Stimulated activated CD8-positive, alpha-beta memory T cell treated with anti-CD3 and anti-CD28 coated beads, Interleukin-15, amount 100 ng/mL, for 4 hours (primary cell): ENCODE measurements at places on chromosomes 7 and 10.
A peak's percentile ranks its signal among the peaks of the same experiment; 100 is the strongest.

DNA sequence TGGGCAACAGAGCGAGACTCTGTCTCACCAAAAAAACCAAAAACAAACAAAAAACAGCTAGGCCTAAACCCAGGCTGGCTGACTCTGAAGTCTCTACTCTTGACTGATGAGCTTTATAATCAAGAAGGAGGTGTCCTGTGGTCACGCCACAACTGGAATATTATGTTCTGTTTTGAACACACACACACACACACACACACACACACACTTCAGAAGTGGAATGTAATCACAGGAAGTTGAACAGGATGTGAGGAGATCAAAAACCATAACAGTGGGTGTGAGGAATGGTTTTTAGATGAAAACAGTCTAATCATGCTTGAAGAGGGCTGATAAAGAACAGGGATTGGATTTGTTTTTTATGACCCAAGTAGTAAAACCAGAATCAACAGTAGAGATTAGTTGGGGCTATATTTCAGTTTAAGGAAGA, 51.1 kb upstream of the IL6 start:
- no peak for DNase-seq

DNA sequence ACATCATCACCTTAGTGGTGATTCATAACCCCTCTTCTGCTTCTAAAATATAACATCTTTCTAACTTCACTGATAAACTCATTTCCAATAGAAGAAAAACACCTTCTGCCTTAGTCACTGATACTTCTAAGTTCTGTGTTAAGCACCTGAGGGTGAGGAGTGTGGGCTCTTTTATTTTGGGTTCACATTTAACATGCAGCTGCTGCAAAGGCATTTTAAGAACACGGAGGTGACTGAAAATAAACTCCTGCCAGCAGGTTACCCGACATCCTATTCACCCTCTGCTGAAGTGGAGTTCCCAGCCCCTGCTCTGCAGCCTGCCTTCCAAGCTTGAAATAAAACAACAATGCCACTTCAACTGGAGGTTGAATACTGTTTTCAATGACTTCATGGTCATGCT, 202.9 kb upstream of the PLXNA4 start:
- no peak for DNase-seq

GRCh38 chr10:128125944-128126764, at the start of gene MKI67:
MKI67 (minus strand) TSS chr10:128126423; CDS start chr10:128125667, 756 bp downstream.
- peak; percentile 74 for DNase-seq

DNA sequence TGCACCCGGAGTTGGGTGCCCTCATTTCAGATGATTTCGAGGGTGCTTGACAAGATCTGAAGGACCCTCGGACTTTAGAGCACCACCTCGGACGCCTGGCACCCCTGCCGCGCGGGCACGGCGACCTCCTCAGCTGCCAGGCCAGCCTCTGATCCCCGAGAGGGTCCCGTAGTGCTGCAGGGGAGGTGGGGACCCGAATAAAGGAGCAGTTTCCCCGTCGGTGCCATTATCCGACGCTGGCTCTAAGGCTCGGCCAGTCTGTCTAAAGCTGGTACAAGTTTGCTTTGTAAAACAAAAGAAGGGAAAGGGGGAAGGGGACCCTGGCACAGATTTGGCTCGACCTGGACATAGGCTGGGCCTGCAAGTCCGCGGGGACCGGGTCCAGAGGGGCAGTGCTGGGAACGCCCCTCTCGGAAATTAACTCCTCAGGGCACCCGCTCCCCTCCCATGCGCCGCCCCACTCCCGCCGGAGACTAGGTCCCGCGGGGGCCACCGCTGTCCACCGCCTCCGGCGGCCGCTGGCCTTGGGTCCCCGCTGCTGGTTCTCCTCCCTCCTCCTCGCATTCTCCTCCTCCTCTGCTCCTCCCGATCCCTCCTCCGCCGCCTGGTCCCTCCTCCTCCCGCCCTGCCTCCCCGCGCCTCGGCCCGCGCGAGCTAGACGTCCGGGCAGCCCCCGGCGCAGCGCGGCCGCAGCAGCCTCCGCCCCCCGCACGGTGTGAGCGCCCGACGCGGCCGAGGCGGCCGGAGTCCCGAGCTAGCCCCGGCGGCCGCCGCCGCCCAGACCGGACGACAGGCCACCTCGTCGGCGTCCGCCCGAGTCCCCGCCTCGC, at the start of gene EGFR:
EGFR (plus strand) TSS at position 657 of the 830 bp plus-strand sequence. CDS start 261 bp downstream, outside the sequence.
- no peak for DNase-seq

GRCh38 chr10:122541541-122542002, 19.0 kb upstream of the DMBT1 start:
- DNase-seq = no peak

- no peak for DNase-seq
These were observed 119.8 kb downstream of the TWIST1 start for GRCh38 chr7:18997477-18998150.

- no peak for DNase-seq
These were observed 128.9 kb upstream of the FRMD4A start for GRCh38 chr10:14459665-14460064.

GRCh38 chr10:31099664-31100063, 68.0 kb upstream of the ZNF438 start:
- DNase-seq = no peak

DNA sequence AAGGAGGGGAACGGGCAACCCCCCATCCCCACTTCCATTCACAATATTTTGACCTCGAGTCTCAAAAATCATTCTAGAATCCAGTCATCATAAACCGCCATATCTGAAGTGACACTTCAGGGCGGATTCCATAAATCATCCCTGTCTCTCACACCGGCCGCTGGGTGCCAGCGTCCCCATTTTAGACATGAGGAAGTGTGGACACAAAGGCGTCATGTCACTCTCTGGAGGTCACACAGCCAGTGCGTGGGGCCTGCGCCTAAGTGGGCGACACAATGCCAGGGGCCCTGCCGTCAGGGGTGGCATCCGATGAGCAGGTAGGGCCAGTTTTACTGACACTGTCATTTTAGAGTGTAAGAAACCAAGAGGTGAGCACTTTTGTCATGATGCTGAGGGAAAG, 19.5 kb downstream of the KCNH2 start:
- DNase-seq = no peak

DNA sequence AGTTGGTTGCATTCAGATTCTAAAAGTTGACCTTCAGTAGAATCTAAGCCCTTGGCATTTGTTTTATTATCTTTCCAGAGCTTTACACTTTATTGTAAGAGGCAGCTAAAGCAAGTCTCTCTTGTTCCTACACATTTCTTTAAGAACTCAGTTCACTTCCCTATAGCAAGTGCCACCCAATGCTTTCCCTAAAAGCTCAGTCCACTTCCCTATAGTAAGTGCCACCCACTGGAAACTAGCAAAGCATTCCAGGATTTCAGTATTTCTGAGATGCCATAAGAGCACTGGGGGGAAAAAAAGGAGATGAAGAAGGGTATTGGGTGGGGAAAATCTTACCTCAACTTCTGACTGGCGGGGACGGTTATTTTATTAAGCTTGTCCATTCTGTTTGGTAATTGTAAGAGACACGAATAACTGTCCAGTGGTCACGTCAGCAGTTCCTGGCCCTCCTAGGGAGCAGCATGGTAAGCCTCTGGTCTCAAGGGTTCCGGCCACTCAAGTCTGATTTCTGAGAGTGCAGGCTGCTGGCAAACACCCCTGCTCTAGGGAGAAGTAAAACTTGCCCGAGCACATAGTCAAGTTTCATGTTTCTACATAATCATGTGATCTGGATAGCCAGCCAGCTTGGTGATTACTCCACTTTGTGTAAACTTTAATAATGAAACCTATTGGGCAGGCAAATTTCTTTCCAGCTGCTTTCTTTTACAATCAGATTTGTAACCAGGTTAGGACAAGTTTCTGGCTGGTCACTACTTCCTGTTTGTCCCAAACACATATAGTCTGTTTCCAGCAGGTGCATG, at the start of gene BLNK:
BLNK (minus strand) TSS at position 554 of the 800 bp plus-strand sequence; CDS start at position 383, 171 bp downstream.
- no peak for DNase-seq

- DNase-seq = no peak
These were observed 559.7 kb upstream of the MGMT start for GRCh38 chr10:128907155-128907941.

GRCh38 chr7:55271069-55271626, 94.0 kb upstream of the LANCL2 start:
- no peak for DNase-seq

GRCh38 chr10:119404719-119405519, 137.6 kb downstream of the RGS10 start:
- no peak for DNase-seq

- no peak for DNase-seq
These were observed 16.9 kb downstream of the PCGF6 start for GRCh38 chr10:103333934-103334520.

DNA sequence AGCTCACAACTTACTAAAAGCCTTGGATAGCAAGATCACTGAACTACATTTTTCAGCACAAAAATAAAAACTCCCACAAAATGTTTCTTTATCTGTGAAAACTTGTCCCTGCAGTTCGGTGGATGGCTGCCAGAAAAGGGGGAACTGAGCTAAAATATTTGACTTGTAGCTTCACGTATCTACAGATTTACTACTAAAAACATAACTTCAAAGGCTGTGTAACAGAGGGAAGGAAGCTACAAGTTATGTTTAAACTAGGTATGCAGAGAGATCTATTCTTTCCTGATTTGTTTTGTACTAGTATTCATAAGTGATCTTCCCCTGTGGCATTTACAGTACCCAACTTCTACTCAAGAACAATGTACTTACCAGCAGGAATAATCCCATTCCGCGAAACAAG, 25.1 kb downstream of the SGCE start:
- no peak for DNase-seq

DNA sequence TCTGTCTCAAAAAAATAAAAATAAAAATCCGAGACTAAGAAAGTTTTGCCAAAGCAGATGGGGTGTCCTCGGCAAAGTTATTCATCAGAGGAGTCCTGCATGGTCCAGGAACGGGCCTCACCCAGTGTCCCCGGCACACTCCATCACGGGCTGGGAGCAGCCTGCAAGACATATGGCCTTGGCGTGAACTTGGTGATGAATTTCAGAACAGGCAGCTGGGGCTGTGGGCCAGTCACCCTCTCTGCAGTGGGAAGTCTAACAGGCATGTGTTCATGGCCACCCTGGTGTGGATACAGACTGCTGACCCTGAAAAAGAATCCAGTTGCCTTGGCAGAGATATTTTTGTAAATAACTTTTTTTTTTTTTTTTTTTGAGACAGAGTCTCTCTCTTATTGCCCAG, 34.7 kb downstream of the NPTX2 start:
- DNase-seq = no peak

- no peak for DNase-seq
These were observed 63.7 kb downstream of the COL13A1 start for GRCh38 chr10:69865450-69865849.

DNA sequence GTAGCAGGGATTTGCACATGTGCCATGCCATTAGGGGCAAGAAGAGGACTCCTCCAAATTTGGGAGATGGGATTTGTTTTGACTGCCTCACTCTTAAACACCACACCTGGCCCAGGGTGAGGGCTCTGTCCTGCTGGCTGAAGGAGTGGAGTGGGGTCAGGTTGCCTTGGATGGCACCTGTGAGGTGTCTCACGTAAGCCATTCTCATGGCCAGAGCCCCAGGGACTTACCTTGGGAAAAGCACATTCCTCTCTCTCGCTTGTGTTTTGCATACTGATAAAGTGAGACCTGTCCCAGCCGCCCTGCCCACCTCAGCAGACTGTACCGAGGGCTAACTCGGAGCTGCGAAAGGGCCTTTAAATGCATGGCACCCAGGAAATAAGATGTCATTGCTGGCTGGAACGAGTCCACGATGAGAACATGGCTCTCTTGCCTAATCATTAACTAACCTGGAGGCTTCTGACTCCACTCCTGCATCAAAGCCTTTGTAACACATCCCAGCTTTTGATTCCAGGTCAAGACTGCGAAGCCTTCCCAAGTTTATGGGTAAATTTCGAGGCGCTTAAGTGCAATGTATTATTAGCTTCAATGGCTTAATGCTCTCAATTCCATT, 184.0 kb upstream of the RNF32 start:
- no peak for DNase-seq

GRCh38 chr7:91330866-91331265, 66.6 kb downstream of the FZD1 start:
- no peak for DNase-seq

- DNase-seq = no peak
These were observed 31.3 kb downstream of the ANXA8 start for GRCh38 chr10:47452495-47453140.

DNA sequence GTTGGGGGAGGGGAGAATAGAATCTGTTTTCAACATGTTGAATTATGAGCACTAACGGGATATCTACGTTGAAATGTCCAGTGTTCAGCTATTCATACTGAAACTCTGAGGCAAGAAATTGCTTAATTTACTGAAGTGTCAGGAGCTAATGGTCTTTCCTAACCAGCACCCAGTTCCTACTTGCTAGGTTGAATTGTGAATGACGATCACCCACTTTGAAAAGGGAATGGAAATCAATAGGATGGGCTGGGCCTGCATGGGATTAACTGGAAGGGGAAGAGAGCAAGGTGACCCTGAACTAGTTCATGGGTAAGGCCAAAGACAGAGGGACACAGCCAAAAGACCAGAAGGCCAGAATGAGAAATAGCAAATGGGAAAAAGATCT, 51.3 kb downstream of the HIPK2 start:
- no peak for DNase-seq

DNA sequence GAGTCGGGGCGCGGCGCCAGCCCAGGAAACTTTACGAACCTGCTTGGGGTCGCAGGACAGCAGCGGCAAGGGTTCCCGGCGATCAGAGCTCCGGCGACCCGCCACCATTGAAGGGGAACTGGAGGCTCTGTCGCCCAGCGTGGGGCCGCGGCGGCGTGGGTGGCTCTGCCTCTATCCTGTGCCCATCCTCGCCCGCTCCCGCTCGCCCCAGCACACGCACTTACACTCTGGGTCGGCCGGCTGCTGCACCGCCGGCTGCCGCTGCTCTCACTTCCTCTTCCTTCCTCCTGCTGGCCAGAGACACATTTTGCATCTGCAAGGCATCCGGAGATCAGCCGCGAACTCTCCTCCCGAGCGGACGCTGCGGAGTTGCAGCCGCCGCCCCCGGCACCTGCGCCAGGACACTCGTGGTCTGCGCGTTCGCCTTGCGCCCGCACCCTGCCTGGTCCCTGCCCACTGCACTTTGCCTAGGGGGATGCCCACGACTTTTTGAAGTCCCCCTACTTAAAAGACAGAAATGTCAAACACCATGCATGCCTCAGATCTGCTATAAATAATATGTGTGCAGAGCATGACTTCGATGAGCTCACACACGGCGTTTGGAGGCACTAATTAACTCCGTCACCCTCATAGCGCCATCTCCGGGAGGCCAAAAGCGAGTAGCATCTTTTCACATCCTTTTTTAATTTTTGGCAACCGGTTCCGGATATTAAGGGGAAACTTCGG, at the start of gene ELMO1:
ELMO1 (minus strand) TSS at position 229 of the 726 bp plus-strand sequence. CDS start 106,174 bp downstream, outside the sequence.
- DNase-seq = peak; percentile 58

DNA sequence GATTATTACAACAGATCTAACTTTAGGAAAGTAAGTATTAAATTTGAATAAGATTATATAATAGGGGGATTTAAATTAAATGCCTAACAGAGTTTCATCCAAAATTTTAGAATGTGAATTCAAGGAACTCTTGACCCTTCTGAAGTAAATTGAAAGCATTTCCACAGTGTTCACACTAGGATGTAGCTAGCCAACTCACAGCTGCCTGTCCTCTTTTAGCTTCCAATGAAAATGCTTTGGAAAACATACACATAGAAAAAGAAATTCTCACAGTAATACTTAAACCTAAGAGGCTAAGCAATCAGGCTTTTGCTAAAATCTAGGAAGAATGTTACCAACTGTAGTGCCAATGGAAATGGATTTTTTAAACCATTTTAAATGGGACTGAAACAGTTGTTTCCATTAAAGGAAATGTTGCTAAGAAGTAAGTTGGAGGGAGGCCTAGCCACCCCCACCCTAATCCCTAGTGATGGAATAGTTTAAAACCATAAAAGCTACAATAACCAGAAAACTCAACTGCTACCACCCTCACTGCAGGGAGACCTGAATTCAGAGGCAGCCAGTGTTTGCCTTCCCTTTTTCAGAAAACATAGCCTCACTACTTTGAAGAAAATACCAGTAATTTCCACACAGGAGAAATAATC, 58.3 kb downstream of the REEP3 start:
- no peak for DNase-seq
